ENCODE measurements at places on chromosomes 5 and 9. TPM values are rescaled to one million over a fixed set of nuclear protein-coding genes. Genes with fewer than 3 reads are reported as not detected.

The BAAT gene
- polyA plus RNA-seq, result 0.01 TPM

The PCDHGA7 gene
- 0.53 TPM for polyA plus RNA-seq

The CLINT1 gene
- polyA plus RNA-seq, result 75.2 TPM

The IGFBPL1 gene
- 0.02 TPM for polyA plus RNA-seq

The OR1J2 gene
- polyA plus RNA-seq, result not detected

The CAVIN4 gene
- 0.07 TPM for polyA plus RNA-seq

The SIT1 gene
- polyA plus RNA-seq, result 0.75 TPM

The SLC6A3 gene
- polyA plus RNA-seq, result 0.11 TPM

The ZSWIM6 gene
- polyA plus RNA-seq, result 5.4 TPM

The TMC1 gene
- 6.1 TPM for polyA plus RNA-seq

The PTGS1 gene
- 20.3 TPM for polyA plus RNA-seq

The MPDZ gene
- polyA plus RNA-seq, result 2.9 TPM

The OR1Q1 gene
- polyA plus RNA-seq, result not detected

The ISL1 gene
- polyA plus RNA-seq, result 0.14 TPM

The SOWAHA gene
- polyA plus RNA-seq, result 0.18 TPM

All from esophagus (tissue), 2 donors.